Hypothalamus (tissue), 51 donors: ENCODE measurements at places on chromosomes 1 and 21.
A peak's percentile ranks its signal among the peaks of the same experiment; 100 is the strongest.

DNA sequence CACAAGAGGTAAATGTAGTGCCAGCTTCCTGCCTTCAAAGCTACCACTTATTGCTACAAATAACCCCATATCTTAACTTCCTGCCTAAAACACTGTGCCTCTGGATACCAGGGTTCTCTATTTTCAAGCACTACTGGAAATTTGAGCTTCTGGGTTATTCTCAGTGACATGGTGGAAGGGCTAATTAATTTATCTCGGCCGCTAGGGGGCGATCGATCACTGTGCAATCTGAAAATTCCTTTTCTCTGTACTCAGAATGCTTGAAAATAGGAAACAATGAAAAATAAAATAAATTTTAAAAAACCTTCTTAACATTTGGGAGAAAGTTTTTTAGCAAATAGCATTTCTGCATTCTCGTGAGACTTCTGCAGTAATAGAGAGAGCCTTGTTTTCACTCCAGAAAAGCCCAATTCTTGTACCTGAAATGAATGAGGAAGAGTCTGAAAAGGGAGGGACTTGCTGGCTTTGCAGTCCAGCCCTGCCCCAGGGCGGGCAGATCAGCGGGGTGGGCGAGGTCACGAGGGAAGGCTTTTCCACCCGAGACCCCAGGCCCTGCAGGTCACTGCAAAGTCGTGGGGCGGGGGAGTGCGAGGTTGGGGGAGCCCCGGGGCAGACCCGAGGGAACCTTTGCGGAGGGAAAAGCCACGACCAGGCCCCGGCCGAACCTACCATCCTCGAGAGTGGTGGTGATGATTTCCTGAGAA is 276.7 kb downstream of the PCP4 start:
- DNase-seq = peak; percentile 62

DNA sequence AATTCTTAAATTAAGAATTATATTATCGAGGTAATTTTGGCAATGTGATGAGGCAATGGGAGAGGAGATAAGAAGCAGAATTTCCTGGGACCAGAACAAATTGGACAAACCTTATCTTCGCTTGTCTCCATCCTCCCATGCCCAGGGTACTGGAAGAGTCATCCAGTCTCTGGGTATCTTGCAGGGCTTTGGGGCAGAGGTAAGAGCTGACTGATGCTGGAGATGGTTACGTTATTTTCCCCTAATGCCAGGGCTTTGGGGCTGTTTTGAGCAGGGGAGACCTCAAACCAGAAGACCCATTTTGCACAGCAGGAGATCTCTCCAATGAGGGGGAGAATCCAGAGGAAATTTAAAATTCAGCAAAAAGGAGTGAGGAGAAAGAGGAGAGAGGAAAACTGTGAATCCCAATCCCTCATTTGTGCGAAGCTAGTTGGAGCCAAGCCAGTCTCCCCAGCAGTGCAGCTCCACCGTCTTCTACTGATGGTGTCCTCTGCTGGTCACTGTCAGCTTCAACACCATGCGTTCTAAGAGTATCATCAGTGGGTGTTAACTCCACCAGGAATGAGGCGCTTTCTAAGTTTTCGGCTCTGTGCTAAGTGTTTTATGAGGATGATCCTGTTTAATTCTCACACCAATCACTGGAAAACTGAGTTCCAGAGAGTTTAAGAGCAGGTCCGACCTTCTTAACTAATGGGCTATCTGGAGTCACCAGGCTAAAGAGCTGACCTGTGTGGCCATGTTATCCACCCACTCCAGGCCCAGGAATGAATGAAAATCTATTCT is 86.8 kb upstream of the CD34 start:
- peak; percentile 4 for DNase-seq

- no peak for DNase-seq
Observed at GRCh38 chr21:43762303-43763128, 13.6 kb downstream of the CSTB start.

GRCh38 chr1:66013371-66013770 is 220.7 kb downstream of the PDE4B start:
- DNase-seq = no peak

GRCh38 chr1:234309243-234309597 is 64.0 kb upstream of the COA6 start:
- no peak for DNase-seq

- DNase-seq = no peak
Observed at GRCh38 chr1:42820813-42821212, 3.6 kb upstream of the SVBP start.

- DNase-seq = peak; percentile 71
Observed at GRCh38 chr1:89633248-89633799, 404 bp downstream of the LRRC8C start.

- no peak for DNase-seq
Observed at GRCh38 chr21:35147439-35147838, 98.3 kb upstream of the RUNX1 start.

GRCh38 chr1:102472520-102472919 is 475.8 kb upstream of the OLFM3 start:
- DNase-seq = no peak

DNA sequence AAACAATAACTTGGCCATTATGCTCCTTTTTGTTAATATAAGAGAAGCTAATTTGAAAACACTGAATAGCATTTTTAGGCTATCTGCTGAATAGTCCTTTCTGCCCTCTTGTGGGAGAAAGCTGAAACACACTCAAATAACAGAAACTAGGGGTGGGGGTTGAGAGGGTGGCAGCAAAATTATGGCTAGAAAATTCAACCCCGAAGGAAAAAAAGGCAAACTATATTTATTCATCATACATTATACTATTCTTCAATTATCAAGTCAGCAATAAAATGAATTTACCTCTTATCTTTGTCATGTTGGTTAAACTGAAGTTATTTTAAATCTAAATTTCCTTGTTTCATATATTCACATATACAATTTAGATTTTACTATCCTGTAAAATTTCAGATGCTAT is 255.9 kb downstream of the FAF1 start:
- DNase-seq = no peak

DNA sequence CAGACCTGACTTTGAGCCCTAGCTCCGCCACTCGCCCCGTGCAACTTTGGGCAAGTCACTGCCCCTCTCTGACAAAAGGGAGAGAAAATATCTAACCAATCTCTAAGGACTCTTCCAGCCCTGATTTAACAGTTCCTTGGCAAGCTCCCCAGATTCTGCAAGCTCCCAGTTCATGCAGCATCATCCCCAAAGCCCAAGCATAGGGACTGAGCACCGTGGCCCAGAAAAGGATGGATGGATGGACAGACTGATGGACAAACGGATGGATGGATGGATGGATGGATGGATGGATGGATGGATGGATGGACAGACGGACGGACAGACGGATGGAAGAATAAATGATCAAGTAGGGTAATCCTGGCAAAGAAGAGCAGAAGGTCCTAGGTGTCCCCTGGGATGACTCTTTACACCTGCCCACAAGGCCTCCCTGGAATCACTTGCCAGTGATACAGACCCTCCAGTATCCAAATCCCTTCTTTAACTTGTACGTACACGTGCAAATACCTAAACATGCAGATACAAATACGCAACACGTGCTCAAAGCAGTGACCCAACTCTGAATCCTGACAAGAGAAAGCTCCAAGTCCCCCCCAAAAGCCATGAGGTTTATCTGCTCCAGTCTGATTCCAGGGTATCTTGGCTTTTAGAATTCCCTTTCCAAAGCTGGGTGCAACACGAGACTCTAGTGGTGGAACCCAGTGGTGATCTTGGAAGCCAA is 16.0 kb downstream of the IFFO2 start:
- DNase-seq = no peak

DNA sequence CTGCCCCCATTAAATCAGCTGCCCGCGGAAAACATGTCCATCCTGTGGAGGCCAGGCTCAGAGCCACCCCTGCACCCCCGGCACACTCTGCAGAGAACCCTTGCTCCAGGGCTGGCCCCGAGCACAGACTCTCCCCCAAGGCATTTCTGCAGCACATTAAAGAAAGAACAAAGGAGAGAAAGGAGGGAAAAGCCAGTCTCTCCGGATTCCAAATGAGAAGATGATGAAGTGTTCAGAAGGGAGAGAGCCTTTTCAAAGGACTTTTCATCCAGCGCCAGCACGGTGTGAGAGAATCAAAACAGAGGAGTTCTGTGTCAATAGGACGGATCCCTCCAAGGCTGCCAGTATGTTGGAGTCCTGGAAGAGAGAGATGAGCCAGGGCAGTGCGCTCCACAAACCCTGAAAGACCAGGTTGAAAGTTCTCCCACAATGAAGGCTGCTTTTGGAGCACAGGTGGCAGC is 498.3 kb downstream of the NPHP4 start:
- DNase-seq = peak; percentile 27

DNA sequence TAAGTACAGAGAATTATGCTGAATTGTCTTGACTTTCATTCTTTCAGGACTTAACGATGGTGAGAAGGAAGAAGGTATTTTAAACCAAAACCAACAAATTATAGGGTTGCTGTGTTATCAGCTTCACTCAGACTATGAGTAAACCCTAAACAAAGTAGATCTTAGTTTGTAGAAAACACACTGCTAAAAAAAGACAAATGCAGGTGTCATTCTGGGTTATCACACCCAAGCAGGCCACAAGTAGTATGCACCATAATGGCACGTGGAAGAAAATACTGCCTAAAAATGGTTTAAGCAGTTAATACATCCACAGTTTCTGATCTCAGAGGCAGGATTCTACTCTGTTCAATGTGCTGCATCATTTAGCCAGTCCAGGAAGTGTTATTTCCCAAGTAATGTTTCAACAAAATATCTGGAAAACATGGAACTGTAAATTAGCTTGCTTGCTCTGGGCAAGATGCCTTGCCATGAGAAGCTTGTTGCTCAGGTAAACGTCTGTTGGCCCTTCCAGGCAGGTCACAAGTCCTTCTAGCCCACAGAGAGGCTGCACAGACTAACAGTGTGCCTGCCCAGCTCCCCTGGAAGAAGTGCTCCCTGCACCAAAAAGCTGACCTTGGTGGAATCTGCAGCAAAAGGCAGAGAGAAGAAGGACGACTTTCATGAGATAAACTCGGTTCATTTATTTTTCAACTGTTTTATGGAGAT is 4.1 kb downstream of the DIPK1A start:
- no peak for DNase-seq

DNA sequence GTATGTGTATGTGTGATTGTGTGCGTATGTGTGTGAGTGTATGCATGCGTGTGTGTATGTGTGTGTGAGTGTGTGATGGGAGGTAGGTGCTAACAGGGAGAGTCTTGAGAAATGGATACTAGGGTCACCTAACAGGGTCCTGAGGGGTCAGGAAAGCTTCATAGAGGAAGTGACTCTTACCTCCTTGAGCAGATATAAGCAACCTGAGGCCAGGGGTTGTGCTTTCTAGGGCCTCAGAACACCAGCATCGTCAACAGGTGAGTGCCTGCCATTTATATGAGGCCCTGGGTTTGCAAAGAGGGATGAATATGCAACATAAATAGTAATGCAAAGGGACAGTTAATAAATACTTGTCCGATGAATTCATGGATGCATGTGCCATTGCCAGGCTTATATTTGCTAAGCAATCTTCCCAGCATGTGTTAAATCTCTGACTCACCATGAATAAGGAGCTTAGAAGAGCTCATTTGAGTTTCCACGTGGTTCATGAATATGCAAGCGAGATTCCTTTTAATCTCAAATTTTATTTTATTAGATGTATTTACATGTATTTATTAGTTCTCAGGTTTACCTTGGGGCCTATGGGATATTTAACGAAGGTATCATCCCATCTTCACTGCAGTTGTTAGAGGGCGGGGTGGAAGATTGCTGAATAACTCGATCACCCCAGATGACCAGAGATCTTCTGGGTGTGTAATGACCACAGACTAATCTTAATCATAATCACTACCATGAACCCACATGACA is 438.3 kb downstream of the CAMTA1 start:
- no peak for DNase-seq

DNA sequence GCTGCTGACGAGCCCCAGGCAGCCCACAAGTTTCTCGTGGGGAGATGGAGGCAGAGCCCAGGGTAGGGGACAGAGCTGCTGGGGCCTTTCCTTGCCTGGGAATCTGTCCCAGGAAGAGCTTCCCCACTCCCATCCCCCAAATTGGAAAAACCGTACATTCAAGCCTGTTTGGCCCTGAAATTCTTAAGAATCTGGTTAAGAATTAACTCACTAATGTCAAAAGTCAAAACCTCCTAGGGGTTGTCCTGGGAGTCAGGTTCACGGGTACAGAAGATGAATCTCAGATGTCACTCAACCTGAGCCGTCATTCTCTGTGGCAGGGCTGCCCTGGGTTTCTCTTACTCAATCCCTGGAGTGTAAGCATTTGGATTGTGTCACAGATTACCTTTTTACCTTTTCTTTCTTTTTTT is 8.4 kb downstream of the C1orf115 start:
- DNase-seq = no peak

- DNase-seq = no peak
Observed at GRCh38 chr1:44212355-44213221, 683 bp upstream of the DMAP1 start.

DNA sequence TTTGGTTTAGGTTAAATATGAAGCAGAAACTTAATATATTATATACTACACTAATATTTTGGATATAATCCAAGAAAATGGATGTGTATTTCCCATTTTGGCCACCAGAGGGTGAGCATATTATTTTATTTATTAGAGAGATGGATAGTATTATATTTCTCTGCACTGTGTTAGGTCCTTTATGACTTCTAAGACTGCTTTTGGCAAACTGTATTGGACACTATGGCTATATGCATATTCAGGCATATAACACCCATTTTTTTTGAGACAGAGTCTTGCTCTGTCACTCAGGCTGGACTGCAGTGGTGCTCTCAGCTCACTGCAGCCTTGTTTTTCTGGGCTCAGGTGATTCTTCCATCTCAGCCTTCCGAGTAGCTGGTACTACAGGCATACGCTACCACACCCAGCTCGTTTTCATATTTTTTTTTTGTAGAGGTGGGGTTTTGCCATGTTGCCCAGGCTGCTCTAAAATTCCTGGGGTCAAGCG is 17.8 kb upstream of the PGM1 start:
- no peak for DNase-seq

- DNase-seq = no peak
Observed at GRCh38 chr1:201838381-201838780, 9.4 kb downstream of the IPO9 start.

DNA sequence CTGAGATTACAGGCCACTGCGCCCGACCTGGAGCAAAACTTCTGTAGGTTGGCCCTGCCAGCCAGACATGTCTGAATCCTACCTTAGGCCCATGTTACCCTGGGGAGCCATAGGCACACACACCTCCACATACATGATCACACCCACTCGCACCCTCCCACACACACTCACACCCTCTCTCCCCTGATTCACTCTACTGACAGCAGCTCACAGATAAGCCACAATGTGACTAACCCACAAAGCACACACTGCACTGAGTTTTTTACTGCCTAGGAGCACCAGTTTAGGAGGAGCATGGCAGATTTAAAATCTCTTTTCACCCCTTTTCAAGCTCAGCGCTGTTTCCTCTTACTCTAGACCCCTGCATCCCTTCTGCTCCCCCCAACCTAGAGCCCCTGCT is 41.7 kb downstream of the SLC30A1 start:
- DNase-seq = no peak

- no peak for DNase-seq
Observed at GRCh38 chr1:24850328-24850920, 79.7 kb downstream of the RUNX3 start.

GRCh38 chr21:17454315-17455027 is 58.4 kb upstream of the CXADR start:
- DNase-seq = peak; percentile 35

GRCh38 chr1:104699433-104699832 is 949.7 kb downstream of the AMY1C start:
- DNase-seq = no peak

GRCh38 chr1:148263906-148264255 is 111.8 kb upstream of the NBPF11 start:
- no peak for DNase-seq
